ENCODE measurements at places on chromosomes 3 and 15. TPM values are rescaled to one million over a fixed set of nuclear protein-coding genes. Genes with fewer than 3 reads are reported as not detected.

DNA sequence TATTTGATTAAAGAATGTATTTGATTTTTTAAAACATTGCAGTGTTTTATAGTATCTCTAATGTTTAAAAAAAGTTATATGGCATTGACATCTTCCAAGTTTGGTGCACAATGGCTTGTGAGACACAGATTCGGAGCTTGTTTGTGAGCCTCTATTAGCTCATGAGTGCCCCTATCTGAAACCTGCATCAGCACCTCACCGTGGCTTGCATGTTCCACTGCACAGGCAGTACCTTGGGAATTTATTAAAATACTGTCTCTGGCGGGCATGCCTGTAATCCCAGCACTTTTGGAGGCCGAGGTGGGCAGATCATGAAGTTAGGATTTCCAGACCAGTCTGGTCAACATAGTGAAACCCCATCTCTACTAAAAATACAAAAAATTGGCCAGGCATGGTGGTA, 6.8 kb upstream of the RTP2 start:
- DNase-seq = peak; percentile 26

The SCN11A gene
- total RNA-seq = not detected

DNA sequence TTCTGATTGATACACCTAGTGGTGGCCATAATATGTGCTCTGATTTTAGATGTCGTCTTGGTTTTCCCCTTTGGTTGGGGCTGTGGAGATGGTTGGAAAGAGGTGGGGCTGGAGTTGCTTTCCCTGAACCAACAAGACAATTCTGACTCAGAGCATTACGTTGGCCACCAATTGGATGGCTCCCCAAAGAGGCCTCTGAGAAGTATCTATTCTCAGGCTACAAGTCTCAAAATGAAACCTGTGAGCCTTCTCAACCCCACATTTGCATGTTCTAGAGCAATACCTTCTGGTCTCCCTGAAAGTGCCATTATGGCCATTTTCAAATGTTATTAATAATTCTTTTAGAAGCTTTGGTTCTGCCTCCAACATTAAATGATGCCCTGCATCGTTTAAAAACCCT, 188.4 kb upstream of the WNT5A start:
- no peak for DNase-seq

DNA sequence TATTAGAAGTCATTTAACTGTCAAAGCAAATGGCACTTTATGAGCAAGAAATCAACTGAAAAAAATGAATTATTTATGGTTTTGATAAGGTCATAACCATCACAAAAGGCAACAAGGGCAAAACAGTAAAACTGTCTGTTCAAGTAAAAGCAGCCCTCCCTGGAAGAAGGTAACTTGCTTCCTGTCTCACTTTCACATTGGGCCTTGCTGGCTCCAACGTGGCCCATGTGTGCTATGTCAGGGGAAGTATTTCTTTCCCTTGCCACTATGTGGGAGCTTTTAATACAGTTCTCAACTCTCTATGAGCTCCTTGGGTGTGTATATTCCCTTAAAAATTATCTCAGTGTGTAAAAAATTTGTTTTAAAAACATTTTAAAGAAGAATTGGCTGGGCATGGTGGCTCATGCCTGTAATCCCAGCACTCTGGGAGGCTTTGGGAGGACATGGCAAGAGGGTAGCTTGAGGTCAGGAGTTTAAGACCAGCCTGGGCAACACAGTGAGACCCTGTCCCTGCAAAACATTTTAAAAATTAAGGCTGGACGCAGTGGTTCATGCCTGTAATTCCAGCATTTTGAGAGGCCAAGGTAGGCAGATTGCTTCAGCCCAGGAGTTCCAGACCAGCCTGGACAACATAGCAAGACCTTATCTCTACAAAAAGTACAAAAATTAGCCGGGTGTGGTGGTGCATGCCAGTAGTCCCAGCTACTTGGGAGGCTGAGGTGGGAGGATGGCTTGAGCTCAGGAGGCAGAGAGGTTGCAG, 45.2 kb upstream of the TJP1 start:
- no peak for DNase-seq

- DNase-seq = peak; percentile 96
Measured at GRCh38 chr15:75171408-75171807, 30.3 kb upstream of the C15orf39 start.

DNA sequence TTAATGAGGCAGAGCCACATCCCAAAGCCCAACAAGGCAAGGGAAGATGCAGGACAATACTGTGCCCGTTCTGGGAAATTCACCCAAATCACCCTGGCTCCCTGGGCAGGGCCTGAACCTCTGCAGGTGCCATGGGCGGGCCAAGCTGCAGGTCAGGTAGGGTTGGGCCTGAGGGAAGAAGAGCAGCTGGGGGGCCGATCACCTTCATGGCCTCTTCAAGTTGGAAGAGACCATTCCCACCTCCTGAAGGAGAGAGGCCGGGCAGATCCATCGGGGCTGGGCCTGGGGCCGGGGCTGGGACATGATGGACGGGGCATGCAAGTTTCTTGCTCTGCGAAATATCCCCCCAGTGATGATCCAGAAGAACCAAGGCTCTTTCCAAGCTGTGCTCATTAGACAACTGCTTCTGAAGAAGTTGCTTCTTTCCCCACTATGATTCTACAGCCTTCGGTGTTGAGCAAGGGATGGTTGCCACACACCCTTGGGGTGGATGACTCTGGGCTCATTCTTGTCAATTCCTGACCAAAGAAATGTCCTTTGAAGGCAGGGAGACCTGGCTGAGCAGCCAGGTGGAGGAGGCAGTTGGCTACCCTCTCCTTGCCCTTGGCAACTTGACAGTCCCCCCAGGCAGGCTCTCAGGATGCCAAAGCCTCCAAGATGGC, 38.2 kb downstream of the KLHL25 start:
- DNase-seq = no peak

The PPM1M gene
- total RNA-seq = 1.8 TPM

The ASB7 gene
- total RNA-seq = 9.7 TPM

The DUOXA1 gene
- 0.30 TPM for total RNA-seq

The ERC2 gene
- total RNA-seq = 0.59 TPM

The GRAMD1C gene
- 2.4 TPM for total RNA-seq

DNA sequence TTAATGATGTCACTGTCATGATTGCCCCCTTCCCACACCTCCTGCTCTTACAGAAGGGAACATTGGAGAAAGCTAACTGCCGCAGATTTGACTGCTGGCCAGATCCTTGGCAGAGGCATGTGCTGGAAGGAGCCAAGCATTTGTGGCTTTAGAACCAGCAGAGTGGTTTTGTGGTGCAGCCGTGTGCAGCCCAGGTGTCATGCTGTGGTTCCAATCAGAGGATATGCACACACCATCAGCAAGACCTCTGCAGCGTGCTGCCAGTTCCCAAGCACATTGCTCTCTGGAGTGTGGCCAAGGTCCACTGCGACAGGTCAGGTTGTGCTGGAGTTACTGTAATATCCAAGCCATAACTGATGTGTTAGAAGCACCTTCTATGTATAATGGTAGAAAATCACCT, 61.6 kb downstream of the OTOL1 start:
- peak; percentile 73 for DNase-seq

DNA sequence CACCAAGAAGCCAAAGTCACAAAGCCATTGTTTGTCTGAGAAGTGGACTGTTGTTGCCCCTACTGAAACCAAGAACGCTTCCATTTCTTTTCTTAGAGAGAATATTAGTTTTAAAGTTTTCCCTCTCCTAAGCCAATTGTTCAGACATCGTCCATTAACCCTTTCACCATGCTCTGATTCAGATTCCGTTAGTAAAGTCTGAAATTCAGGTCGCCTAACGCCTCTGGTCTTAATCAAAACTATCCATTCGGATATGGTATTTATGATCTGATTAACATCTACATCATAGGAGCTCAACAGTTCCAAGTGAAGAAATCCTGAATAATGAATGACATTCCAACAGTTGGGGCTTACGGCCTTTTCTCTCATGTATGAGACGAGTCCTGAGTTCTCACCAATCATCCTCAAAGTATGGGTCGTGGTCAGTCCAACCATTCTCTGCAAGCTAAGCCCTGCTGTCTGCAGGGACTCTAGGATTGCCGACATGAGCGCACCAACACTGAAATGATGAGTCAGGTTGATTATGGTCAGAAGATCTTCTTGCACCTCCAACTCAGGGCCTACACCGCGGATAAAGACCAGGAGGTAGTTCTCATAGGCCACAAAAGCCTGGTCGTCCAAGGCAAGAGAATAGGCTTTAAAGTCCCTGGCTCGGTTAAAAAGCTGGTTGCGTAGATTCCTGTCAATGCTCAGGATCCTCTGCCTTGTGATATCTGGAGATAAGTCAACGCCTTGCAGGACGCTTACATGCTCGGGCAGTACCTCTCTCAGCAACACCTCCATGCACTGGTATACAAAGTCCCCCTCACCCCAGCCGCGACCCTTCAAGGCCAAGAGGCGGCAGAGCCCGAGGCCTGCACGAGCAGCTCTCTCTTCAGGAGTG, 767 bp downstream of the EPM2AIP1 start:
- DNase-seq = peak; percentile 40

- no peak for DNase-seq
Measured at GRCh38 chr3:190306513-190307163, 15.6 kb downstream of the CLDN1 start.

The CCDC80 gene
- total RNA-seq = 50.9 TPM

DNA sequence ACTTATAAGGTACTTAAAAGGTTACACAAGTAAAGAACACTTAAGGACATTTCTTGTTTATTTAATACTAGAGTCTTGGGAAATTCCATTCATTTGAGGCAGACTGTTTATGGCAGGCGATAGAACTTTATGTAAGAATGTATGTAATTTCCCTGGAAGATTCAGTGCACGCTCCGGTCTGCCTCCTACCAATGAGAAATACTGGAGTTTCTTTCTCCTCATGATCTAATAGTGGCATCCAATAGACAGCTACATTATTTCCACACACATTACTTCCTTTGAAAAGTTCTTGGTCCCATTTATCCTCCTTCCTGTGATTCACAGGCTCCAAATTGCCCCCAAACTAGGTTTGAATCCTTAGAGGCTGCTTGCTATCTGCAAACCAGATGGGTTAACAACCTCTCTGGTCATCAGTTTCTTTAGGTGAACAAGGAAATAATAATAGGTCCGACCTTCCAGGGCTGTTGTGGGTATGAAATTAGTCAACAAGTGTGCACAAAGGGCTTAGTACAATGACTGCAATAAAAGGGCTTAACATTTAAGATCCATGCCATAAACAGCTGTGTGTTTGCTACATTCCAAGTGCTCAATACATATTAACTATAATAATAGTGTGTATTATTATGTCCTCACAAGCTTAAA, 30.7 kb downstream of the EIF4E3 start:
- no peak for DNase-seq

GRCh38 chr3:29655015-29655747, 374.3 kb downstream of the RBMS3 start:
- DNase-seq = no peak

DNA sequence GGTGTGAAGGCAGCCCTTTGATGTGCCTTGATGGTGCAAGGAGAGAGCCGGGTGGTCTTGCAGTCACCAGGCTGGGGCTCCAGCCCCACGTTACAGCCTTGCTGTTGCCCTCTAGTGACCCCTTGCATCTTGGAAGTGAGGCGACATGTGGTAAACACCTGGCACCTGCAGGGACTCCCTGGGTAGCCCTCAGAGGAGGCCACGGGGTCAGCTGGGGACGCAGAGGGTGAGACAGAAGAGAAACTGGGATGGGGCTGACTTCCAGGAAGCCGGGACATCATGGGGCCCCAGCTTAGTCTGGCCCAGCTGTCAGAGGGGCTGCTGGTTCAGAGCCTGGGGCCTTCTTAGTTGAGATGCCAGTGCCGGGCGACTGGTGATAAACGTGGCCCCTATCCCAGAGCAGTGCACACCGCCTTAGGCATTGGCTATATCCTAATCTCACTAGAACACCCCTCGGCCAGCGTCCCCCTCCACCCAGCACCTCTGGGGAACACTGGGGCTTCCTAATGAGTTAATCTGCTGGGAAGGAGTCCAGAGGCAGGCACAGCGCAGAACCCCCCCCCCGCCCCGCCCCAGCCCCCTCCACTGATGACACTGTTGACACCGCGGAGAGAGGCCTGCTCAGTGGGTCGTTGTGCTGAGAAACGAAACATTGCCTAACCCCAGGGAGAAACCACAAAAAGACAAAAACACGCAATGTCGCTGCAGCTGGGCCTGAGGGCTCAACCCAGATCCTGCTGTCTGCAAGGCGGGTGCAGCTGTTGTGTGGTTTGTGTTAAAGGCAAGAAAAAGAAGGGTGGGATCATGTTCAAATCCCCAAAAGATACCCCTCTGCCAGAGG, 60.5 kb upstream of the KLF13 start:
- DNase-seq = no peak

The TBC1D5 gene
- total RNA-seq = 42.2 TPM

- DNase-seq = no peak
Measured at GRCh38 chr3:5123937-5124336, 1.8 kb downstream of the ARL8B start.

The EIF4E3 gene
- total RNA-seq = 0.37 TPM

The CHRNA5 gene
- total RNA-seq = 9.2 TPM

The DUOX1 gene
- total RNA-seq = not detected

GRCh38 chr3:147360646-147361453, 45.5 kb downstream of the ZIC4 start:
- DNase-seq = no peak

- DNase-seq = no peak
Measured at GRCh38 chr3:49199900-49200281, 28.5 kb downstream of the KLHDC8B start.

The GPR62 gene
- 0.23 TPM for total RNA-seq

DNA sequence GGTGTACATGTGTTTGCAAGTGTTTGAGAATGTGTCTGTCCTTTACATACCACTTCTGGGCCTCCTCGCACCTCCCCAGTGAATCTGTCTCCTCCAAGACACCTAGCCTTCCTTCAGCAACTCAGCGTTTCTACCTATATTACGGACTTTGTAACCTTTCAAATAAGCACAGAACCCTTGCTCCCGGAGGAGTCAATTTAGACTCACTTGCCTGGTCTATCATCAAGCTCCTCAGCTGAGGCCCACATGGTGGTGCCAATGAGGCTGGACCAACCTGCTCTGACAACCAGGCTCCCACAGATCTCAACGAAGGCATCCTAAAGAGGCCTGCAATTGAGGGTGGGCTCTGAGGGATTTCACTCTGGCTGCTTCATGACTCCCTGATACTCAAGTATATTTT, 32.8 kb upstream of the TIMP4 start:
- no peak for DNase-seq

DNA sequence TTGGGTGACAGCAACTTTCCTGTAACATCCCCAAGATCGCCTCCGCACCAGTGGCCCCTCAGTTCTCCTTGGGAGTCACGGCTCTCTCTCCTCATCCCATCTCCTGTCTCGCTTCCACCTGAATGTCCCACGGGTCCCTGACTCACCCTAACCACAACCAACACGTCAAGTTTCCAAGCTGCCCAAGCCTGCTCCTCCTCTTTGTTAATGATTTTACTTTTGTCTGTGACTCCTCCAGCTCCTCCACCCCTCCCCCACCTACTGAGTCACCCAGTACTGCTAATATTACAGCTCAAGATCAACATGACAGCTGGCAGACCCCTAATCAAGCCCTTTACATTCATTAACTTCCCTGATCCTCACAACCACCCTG, 39.3 kb downstream of the BDH1 start:
- peak; percentile 100 for DNase-seq

The NR1I2 gene
- 0.03 TPM for total RNA-seq
